Inflammatory macrophage (primary cell): ENCODE measurements at places on chromosomes 1 and 21.

GRCh38 chr1:189538271-189538670, 939.4 kb downstream of the BRINP3 start:
- DNase-seq: no peak

GRCh38 chr1:179310291-179310690, 16.7 kb downstream of the SOAT1 start:
- peak; percentile 67 for DNase-seq

- no peak for DNase-seq
Observed at GRCh38 chr1:236336084-236336483, 54.3 kb upstream of the ERO1B start.

- peak; percentile 77 for DNase-seq
Observed at GRCh38 chr1:230231774-230232145, 164.7 kb downstream of the GALNT2 start.

DNA sequence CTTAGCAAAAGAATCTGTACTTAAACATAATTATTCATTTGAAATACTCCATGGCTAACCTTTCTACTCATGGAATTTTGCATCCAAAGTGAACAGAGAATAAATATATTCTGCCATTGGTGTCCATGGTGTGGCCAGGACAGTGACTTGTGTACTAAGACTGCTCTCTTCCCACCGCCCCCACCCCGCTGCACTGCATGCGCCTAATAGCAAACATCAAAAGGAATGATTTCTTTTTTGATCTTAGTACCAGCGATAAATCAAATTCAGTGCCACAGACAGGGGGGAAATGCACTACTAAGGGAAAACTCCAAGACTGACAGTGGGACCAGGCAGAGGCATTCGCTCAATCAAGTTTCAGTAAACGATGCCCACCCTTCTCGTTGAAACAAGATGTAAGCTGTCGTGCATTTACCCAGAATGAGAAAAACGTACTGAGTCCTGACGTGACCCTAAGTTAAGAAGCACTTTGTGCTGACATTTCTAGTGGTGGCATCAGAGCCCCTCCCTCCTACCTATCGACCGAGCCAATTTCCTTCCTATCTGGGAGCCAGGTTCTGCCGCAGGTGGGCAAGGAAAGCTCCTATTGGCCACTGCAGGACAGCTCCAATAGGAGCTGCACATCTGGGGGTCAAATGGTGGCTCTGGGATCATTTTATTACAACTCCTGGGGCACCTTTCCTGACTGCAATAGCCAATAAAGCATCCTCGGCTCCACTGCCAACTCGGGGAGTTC, 12.5 kb downstream of the ESRRG start:
- no peak for DNase-seq

- peak; percentile 96 for DNase-seq
Observed at GRCh38 chr1:11708554-11709350, 17.2 kb downstream of the DRAXIN start.
